ENCODE measurements at places on chromosomes 7 and 10.

- no peak for DNase-seq
These were observed 11.1 kb upstream of the TCF7L2 start for GRCh38 chr10:112938808-112939482.

GRCh38 chr10:114499630-114500190 is 95.4 kb upstream of the AFAP1L2 start:
- DNase-seq = peak; percentile 82

- DNase-seq = no peak
These were observed 567 bp downstream of the KCNH2 start for GRCh38 chr7:150977382-150978125.

DNA sequence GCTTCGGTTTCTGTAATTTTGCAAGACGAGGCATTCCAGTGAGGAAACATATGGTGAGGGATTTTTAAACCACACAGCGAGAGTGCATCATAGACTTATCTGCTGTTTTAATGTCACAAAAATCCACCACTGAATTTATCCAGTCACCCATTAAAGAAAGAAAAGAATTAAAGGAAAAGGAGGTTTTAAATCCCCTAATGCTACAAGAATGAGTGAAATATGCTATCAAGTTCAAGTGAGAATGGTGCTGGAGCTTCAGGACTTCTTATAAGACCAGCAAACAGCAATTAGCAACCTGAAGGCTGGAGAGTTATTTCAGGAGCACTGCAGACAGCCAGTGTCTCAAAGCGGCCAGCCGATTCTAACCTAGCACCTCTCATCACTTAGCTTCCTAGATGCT is 439.1 kb upstream of the MGMT start:
- DNase-seq = no peak

- no peak for DNase-seq
These were observed 82.6 kb upstream of the AUTS2 start for GRCh38 chr7:69515495-69516212.

DNA sequence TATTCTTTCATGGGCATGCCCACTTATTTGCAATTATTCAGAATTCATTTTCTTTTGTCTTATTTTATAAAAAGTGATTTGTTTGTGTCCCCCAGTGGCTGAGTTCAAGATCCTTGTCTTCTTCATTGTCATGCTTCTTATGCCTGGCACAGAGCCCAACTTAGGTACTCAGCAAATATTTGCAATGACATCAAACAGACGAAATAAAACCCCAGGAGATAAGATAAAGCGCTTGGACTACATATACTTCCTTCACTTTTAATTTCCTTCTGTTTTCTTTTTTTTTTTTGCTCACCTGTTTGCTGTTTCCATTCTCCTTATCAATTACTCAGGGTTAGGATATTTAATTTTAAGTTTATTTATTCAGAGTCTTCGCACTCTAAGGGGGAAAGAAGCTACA is 225.0 kb downstream of the SDHAF3 start:
- DNase-seq = no peak

GRCh38 chr10:9833942-9834341 is 1183.7 kb upstream of the CELF2 start:
- no peak for DNase-seq

DNA sequence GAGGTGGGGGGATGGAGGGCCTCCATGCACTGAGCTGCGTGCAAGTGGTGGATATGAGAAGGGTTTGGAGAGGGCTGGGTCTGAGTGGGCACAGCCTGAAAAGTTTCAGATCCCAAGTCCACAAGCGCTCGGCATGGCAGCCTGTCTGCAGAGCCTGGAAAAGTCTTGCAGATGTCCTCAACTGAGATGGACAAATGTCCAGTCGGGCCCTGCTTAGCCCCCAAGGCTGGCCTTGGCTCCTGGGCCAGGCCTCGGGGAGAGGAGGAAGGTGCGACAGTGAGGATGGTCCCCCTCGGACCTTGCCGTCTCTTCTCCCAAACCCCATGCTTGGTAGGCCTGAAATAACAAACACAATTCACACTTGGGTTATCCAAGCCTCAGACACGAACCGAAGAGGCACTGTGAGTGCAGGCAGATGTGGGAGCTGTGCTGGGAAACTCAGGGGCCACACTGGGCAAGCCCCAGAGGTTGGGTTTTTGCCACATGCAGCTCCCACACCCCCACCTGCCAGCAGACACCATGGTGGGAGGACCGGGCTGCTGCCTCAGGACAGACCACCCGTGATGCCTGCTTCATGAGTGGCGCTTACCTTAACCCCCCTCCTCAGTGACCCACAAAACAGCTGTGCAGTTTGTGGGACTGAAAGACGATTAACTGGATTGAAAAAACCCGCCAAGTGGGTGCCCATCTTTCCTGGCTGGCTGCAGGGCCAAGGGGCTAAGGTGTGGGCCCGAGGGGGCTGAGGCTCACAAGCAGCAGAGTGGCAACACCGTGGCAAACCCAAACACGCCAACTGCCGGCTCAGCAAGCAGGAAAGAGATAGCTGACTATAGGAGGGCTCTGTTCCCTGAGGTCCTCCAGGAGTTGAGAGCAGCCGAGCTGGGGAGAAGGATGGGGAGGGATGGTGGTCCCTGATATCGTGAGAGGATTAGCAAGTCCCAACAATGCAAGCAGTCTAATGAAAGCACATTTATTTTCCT is 156.8 kb downstream of the RNF216 start:
- no peak for DNase-seq

DNA sequence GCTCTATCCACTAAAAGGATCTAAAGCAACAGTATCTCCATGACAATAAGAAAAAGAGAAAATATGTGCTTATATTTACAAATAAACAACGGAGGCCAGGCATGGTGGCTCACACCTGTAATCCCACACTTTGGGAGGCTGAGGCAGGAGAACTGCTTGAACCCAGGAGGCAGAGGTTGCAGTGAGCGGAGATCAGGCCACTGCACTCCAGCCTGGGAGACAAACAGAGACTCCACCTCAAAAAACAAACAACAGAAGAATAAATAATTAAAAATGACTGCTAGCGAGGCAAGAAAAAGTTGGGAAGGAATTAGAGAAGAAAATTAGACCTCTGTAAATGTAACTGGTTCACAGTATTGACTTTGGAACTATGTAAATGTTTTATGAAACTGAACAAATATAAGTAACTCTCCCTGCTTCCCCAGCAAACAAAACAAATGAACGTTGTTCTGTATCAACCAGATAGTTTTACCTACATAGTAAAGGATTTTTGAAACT is 17.1 kb downstream of the TRIM24 start:
- DNase-seq = no peak

DNA sequence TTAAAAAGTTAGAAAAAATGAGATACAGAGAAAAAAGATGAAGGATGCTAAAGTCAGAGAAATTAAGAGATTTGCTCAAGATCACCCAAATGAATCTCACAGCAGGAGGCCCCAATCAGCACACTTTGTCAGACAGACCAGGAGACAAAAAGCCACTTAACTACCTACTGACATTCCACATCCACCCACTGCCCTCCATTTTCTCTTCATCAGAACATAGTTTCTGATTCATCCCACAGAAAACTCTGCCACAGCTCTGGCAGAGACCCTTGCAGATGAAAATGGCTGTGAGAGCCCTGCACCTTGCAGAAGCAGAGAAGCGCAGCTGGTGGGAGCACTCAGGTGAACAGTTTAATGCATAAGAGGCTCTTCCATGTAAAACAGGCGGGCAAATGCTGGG is 26.6 kb downstream of the DGKI start:
- DNase-seq = no peak

DNA sequence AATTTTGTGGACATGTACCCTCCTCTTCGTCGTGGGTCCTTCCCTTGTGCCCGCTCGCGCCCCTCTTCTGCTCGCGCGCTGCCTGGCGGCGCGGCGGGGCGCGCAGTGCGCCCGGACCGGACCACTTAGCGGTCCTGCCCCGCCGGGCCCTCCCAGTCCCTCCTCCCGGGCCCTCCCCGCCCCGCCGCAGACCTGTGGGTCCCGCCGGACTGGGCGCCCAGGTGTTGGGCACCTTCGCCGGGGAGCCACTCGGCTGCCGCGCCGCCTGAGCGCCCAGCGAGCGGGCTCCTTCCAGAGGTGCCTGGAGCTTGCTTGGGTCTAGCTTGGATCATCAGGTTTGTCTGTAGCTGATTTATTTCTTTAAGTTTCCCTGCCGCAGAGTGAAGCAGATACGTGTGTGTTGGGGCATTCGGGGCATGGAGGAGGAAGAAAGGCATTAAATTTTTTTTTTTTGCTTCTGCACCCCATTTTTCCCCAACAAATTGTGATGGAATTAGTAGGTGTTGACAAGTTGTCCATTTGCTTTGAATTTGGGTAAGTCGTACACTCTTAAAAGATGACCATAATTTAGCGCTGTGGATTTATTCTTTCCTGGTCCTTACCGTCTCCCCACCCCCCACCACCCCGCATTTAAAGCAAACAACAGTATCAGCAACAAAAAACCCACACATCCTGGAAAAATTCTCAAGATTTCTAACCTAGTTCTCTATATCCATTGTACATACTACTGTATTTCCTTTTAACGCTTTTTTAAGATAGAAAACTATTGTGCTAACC is 905 bp downstream of the C1GALT1 start:
- DNase-seq = no peak

DNA sequence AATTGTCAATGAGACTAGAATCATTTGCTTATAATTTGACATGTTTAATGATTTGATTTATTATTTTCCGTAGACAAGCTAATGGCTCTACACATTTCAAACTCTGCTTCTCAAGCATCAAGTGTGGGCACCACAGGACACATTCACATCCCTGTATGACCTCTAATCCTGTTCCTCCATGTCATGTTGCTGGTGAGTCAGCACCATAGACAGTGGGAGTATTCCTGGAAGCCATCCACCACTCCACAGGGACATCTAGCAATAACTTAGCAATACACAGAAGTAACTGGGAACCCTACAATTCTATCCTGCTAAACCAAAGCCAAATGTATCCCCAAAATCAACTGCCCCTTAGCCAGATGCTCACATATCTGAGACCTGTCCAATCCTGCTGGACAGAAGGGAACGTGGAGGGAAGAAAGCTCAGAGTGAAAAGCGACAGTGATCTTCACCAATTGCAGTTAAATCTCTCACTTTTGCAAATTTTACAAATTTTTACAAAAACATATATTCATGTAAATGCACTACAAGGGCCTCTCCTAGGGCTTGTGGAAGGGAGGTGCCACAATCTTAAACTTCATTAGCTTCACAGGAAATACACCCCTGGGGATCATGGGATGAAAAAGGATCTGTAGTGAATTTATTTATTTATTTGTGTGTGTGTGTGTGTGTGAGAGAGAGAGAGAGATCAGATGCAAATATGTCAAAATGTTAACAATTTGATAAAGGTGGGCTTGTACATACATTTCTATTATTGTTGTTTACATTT is 126.5 kb downstream of the GFRA1 start:
- DNase-seq = no peak

- DNase-seq = no peak
These were observed 68.7 kb downstream of the MBL2 start for GRCh38 chr10:52703898-52704297.

DNA sequence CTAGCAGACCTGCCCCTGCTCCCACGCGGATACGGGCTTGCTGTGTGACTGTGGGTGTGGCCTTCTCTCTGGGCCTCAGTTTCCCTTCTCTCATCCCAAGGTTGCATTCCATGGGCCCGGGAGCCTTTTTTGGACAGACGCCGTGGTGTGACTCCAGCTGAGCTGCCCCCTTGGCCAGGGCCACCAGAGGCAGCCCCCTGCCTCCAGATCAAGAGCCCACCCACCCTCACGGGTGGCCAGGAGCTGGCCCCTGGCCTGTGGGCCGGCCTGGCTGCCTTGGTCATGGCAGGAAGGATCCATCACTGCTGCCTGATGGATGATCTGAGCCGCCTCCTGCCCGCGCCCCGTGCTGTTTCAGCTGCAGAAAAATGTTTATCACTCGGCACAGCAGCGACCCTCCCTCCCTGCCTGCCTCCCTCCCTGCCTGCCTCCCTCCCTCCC is 27.8 kb upstream of the ELFN1 start:
- DNase-seq = no peak

- DNase-seq = no peak
These were observed 7.8 kb downstream of the LIPM start for GRCh38 chr10:88810196-88810961.

- DNase-seq = no peak
These were observed 103.7 kb downstream of the TRIM24 start for GRCh38 chr7:138563808-138564207.

DNA sequence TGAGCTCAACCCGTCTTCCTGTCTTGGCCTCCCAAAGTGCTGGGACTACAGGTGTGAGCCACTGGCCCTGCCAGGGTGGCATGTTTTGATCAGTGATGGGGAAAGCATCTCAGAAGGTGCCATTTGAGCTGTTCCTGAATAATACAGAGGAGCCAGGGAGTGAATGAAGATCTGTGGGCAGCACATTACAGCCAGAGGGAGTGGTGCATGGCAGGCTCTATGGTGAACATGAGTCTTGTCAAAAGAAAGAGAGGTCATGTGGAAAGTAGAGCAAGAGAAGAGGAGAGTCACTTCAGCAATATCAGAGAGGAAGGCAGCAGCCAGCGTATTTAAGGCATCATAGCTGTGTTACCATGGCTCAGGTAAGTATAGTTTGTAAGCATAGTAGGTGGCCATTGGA is 275.7 kb upstream of the LRGUK start:
- no peak for DNase-seq

DNA sequence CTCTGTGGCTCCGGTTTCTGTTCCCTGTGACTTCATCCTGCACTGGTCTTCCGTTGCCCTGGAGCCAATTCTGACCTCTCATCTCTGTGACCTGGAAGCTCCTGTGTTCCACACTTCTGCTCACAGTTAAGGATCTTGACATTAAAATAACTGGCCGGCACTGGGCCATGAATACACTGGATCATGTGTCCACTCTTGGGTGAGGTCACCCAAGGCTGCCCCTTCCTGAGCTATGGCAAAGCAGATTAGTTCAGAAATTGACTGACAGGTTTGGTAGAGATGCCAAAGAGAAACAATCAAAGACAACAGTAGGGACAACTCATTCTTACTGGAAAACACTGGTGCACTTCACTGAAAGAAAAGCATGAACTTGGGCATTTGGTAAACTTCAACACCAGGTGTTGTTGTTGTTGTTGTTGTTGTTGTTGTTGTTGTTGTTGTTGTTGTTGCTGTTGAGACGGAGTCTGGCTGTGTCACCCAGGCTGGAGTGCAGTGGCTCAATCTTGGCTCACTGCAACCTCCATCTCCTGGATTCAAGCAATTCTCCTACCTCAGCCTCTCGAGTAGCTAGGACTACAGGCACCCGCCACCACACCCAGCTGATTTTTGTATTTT is 36.7 kb upstream of the GRID1 start:
- DNase-seq = no peak

DNA sequence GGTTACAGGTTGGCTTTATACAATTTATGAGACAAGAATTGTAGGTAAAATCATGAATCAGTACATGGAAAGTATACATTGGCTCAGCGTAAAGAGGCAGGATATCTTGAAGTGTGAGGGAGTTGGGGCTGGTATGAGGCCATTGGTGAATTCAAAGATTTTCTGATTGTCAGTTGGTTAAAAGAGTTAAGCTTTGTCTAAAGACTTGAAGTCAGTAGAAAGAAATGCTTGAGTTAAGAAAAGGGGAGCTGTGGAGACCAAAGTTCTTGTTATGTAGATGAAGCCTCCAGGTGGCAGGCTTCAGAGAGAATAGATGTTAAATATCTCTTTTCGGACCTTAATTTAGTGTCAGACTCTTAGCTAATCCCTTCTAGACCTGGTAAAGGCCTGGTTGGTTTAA is 341.0 kb downstream of the GALNT17 start:
- no peak for DNase-seq

GRCh38 chr10:84179059-84179710 is 5.6 kb downstream of the GPR15LG start:
- DNase-seq = no peak
